ENCODE measurements at places on chromosomes 13 and 19.

DNA sequence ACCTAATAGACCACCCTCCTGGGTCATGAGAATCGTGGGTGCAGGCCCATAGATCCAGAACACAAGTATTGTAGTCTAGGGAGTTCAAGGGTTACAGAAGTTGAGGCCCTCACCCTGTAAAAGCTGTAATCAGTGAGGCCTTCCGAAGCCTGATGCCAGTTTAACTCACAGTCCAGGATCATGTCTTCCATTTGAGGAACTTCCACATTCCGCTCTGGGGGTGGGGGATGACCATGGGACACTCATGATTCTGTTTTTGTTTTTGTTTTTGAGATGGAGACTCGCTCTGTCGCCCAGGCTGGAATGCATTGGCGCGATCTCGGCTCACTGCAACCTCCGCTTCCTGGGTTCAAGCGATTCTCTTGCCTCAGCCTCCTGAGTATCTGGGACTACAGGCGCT lies 1.7 kb upstream of the RASIP1 start:
- DNase-seq, result no peak

GRCh38 chr19:40192758-40193586 lies 1.7 kb downstream of the MAP3K10 start:
- no peak for DNase-seq

DNA sequence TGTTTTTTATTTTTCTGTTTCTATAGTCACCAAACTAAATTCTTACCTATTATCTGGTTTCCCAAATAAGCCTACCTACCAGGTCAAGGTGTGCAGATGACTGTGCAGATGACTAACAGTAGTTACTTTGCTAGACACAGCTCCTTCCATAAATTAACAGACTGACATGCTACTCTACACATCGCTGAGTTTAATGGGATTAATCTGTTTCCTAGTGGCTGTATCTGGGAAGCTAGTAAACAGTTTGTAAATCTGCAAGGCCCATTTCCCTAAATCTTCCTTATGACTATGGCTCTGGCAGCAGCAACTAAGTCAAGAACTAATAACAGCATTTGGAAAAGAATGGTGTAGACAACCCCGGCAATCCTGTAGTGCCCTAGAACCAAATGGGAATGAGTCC lies 27.9 kb downstream of the MIPEP start:
- DNase-seq, result no peak

- DNase-seq, result no peak
These were observed 824.0 kb downstream of the UQCRFS1 start for GRCh38 chr19:28388988-28389387.

DNA sequence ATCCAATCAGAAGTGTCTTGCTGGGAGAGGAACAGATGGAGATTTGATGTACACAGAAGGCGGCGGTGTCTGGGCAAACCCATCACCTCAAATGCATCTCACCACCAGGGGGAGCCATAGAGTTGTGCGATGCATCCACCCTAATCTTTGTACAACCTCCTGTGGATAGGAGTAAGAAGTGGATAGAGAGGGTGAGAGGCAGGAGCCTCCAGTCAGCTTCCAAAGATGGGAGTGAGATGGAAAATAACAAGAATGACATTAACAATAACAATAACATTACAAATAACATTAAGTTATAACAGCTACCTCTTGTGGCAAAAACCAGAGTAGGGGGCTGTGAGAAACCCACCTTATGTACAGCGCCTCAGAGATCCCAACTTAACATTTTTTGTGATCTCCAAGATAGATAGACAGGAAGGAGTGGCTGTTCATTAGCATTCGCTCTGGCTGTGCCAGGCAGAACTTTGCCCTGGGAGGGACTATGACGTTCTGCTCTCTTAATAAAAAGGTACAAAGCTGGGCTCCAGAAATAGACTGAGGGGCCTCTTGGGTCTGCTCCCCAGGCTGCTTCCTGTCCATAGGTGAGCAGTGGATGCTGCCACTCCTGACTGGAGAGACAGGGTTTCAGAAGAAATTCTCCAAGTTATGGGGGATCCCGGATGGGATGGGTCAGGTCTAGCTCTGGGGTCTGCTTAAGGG lies 5.2 kb upstream of the CEACAM18 start:
- DNase-seq, result peak; percentile 40

Measured in T1000 (cell line).